ENCODE measurements at places on chromosomes 7 and 10.

DNA sequence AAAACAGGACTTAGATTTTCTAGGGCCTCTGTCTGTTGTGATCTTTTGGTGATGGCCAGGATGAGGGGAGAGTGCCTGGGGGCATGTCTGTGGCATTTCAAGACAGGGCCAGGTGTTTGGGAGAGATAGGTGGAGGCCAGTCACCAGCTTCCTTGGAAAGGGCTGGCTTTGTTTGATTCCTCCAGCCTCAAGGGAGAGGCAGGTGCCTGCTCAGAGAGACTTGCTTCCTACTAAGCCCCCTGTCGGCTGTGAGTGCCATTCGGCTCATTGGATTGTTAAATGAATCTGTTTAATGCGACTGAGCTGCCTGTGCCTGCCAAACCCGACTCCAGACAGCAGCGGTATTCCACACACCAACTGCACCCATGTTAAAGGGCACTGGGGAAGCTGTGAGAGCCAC is 304.1 kb upstream of the COBL start:
- no peak for DNase-seq

- no peak for DNase-seq
Measured at GRCh38 chr10:50415292-50415691, 164.0 kb upstream of the ASAH2 start.

DNA sequence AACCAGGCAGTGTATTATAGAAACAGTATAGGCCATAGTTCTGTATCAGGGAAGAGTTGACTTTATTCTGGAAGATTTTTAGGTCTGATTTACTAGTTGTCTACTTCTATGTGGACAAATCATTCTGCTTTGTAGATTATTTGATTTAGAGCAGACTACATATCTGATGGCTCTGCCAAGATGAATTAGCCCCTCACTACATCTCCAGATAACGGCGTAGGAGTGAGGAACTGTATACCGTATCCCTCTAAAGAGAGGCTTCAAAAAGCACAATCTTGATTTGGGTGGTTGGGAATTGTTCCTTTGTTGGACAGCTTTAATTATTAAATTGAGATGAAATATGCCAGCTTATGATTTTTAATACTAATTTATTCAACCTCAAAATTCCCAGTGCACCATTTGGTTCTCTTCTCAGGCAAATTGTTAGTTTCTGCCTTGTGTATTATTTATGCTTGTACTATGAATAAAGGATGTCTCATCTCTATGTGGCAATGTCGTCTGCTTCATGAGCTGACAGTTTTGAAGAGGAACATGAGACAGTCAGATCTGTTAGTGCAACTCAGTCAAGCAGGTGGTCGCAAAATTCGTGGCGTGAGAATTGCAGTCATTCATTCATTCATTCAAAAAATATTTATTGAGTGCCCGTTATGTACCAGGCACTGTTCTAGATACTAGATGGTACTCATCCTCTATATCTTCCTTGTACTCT is 422.8 kb downstream of the EXOC4 start:
- no peak for DNase-seq

- no peak for DNase-seq
Measured at GRCh38 chr7:68544851-68545250, 1053.4 kb upstream of the AUTS2 start.

- DNase-seq, result no peak
Measured at GRCh38 chr10:19917751-19918478, 101.7 kb downstream of the PLXDC2 start.

GRCh38 chr7:143504937-143505297 is 27.2 kb downstream of the TAS2R41 start:
- DNase-seq, result no peak

DNA sequence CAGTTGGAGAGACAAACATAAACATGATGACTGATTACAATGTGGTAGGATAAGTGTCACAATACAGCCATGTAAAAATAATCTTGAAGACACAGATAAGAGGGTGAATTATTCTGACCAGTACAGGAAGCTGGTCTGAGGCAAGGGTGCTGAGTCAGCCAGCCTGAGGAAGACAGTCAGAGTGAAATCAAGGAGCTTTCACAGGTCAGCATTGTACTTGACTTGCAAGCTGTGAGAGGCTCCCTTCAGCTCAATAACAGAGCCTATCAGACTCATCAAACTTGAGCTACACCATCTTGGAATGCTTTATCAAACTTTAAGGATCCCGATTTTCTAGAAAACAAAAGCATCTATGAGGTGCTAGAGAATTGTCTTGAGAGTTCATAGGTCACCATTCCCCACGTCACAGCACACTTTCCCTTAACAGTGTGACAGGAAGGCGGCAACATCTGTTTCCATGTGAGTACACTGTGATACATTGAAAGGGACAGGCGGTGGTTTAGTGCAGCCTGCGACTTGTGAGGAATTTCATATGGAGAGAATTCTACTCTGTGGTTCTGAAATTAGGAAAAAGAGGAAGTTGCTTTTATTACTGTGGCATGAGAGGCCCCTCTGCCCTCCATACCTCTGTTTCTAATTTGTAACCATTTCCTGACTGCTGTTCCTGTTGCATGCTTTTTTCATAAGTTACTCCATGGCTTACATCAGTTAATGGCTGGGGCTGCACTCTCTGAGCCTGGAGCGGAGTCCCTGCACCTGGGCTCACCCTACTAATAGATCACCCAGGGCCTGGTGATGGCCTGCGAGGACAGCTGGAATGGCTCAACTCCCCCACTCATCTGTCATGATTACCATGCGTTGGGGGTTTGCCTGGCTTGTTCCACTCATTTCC is 417.1 kb downstream of the SUGCT start:
- no peak for DNase-seq
